Activated T-cell treated with anti-CD3 and anti-CD28 coated beads, Interleukin-2, amount 50 U/mL, for 24 hours (primary cell): ENCODE measurements at places on chromosomes 2 and 18.

- no peak for DNase-seq
Observed at GRCh38 chr18:295756-296490, 28.1 kb upstream of the THOC1 start.

GRCh38 chr2:9378433-9379390 is 44.6 kb downstream of the ITGB1BP1 start:
- DNase-seq = no peak

- DNase-seq = no peak
Observed at GRCh38 chr2:227117852-227118251, 46.2 kb downstream of the COL4A4 start.

DNA sequence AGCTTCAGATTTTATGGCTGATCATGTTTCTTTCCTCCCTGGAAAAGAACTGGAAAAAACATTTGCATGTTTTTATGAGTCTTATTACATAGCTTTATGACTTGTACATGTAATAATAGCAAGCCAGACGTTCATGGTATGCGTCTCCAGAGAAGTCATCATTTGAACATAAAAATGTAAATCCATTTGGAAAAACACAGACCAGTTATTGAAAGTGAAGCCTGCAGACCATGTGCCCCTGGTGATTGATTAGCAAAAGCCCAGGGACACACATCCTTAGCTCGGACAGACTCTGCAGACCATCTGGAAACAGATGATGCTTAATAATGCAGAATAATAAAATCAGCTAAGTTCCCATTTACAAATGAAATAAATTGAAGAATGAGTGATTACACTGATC is 283.1 kb downstream of the TDRD15 start:
- no peak for DNase-seq

GRCh38 chr2:46339676-46340459 is 42.7 kb downstream of the EPAS1 start:
- no peak for DNase-seq

DNA sequence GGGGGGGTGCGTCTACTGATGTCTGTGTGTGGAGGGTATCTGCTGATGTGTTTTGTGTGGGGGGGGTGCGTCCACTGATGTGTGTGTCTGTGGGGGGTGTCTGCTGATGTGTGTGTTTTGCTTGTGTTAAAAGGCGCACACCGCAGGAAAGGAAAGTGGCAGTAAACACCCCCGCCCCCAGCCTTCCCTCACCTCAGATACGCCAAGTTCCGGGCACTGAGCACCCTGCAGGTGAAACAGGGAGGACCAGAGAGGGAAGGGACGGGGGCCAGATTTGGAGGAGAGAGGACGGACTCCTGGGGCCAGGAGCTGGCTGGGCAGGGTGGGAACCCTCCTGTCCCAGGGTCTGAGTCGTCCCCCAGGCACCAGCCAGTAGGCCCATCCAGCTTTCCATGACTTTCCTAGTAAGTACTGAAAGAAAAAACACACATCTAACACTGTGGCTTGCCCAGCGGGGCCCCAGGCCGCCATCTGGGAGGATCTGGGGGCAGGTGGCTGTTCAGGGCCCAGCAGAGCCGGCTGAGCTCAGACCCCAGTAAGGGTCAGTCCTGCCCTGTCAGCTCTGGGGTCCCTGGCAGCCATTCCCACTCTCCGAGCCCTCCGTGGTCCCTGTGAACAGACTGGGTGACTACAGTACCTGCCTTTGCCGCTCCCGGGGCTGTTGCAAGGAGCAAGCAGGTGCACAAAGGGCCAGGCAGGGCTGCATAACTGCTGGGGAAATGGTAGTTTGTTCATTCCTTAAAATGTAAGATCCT is 126.9 kb downstream of the NFATC1 start:
- DNase-seq = peak; percentile 74

DNA sequence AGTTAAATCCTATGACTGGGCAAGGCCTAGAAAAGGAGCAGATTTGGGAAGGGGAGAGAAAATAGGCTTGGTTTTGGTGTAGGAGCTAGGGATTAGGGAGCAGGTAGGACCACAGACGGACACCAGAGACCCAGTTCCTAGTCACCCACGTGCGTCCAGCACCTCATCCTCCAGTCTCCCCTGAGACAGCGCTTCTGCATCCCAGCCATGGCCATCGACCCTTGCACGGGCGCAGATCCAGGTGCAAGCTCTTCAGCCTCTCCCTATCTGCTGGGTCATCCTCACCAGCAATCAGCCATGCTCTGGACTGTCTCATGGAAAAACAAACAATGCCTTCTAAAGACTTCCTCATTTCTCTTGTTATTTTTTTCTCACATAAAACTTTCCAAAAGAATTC is 246.8 kb upstream of the RAB6C start:
- no peak for DNase-seq

GRCh38 chr18:24993628-24994027 is 358.3 kb downstream of the ZNF521 start:
- no peak for DNase-seq

- no peak for DNase-seq
Observed at GRCh38 chr2:199804831-199805230, 46.2 kb downstream of the FTCDNL1 start.

- no peak for DNase-seq
Observed at GRCh38 chr2:68465081-68465916, 1.8 kb downstream of the FBXO48 start.

GRCh38 chr2:223936862-223937326 is 8.2 kb downstream of the WDFY1 start:
- no peak for DNase-seq

DNA sequence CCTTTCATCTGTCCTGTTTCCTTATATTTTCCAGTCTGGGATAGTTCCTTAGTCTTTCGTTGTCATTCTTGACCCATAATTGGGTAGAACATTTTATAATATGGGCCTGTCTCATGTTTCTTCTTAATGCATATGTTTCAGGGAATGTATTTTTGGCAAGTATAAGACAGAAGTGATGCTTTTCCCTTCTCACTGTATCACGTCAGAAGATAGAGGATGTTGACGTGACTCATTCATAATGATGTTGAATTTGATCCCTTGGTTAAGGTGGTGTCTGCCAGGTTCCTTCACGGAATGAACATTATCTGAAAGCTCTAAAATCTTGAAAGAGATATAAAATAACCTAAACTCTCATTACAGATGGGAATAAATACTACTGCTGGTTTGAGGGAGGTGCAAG is 18.8 kb downstream of the CDH7 start:
- DNase-seq = no peak

DNA sequence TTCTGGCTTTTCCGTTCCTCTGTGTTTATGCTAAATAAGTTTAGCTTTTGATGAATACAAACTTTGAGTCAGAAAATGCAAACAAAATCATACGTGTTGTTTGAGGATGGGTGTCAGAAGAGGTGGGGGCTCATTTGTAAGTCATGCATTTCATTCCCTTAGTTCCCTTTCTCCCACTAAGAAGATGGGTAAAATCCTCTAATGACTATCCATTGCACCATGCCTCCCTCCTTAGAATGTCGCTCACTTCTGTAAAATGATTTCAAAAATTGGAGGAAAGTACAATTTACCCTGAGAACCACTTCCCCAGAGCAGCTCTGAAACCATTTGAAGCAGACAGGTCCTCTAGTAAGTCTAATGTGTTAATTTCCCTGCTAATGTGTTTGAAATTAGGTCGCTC is 629.6 kb upstream of the VRK2 start:
- no peak for DNase-seq

GRCh38 chr2:41375901-41376300 is 671.9 kb upstream of the PKDCC start:
- no peak for DNase-seq

DNA sequence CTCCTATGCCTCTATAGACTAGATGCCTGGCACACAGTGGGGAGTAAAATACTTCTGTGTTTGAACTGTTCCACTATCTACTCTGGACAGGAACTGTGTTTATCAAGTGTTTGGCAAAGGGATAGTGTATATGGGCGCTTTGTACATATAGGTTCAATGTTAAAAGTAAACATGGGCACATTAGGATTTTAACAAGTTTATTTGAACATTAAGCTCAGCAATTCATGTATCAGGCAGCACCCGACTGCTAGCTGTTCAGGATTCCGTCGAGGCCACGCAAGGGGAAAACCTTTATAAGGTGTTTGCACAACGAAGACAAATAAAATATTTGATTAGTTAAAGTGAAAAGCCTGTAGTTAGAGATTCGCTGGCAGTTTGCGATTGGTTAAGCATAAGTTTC is 43.4 kb upstream of the ROCK2 start:
- no peak for DNase-seq

GRCh38 chr18:59801576-59801975 is 98.2 kb upstream of the PMAIP1 start:
- no peak for DNase-seq

GRCh38 chr2:129193961-129194360 is 785.5 kb upstream of the RAB6C start:
- no peak for DNase-seq

DNA sequence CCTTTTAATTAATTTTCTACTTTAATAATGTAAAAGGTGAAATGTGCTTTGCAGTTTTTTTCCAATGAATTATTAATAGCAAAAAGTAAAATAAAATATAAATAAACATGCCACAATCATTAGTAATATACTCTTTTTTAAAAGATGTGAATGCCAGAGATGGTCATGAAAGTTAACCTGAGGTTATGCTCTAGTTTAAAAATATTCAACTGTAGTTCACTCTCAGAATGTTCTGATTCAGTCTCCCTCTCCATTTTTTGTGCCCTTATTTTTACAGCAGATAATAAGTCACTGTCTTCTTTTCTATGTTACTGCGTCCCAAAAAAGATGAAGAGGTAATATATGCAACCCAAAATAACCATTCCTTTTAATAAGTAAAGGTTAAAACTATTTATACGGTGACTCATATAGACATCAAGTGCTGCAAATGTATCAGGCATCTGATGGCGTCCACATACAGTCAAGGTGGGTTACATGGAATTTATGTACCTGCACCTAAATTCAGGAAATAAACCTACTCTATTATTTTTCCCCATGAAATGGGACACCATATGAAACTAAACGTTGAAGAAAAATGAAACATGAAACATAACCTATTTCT is 153.6 kb upstream of the ZNF804A start:
- DNase-seq = no peak

DNA sequence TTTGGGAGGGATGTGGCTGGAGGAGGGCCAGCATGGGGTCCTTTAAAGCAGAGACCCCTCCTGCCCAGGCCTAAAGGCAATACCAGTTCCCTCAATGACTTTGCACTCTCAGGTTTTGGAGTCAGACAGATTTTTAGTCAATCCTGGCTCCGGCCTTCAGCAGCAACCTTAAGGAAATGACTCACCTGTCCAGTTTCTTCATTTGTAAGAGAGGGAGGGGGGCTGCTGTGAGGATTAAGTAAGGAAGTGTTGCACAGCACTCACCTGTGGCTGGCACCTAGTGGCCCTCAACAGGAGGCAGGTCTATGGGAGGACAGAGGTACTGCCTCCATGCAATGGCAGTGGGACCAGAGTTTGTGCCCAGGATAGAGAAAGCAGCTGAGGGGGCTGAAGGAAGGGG is 13.7 kb downstream of the CNGA3 start:
- no peak for DNase-seq

DNA sequence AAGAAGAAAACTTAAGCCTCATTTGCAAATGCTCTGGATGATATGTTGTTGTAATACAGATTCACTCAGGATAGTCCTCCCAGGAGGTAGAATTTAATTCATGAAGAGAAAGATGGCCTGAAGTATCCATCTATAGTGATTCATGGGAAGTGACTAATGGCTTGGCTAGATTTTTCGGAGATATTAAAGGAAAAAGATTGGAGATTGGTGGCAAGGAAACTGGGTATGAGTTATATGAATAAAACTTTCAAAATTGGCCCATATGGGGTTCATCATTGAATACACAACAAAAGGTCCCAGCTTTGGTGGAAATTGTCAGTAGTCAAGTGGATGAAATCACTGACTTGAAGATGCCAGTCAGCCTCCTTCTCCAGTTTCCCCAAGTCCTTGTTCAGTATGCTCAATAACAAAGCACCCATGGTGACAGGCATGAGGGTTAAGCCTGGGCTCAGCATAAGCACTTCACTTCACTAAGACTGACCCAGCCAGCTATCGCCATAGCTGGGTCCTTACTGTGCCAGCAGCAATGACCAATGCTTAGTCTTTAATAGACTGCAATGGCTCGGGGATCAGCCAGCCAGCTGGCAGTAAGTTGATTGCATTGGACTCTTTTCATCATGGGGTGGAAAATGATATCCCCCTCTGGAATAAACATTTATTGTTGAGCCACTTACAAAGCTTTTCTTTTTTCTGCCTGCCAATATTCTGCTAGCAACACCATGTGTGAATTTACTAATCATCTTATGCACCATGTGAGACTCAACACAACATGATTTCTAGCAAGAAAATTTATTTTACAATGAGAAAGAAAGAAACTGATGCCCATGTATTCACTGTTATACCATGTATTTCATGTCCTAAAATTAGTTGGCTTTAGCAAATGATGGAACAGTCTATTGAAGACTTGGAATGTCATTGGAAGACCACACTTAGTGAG is 176.6 kb upstream of the TACR1 start:
- DNase-seq = no peak

GRCh38 chr2:231411237-231411636 is 15.7 kb downstream of the B3GNT7 start:
- no peak for DNase-seq

GRCh38 chr2:110149330-110150220 is 34.0 kb upstream of the MALL start:
- DNase-seq = no peak

DNA sequence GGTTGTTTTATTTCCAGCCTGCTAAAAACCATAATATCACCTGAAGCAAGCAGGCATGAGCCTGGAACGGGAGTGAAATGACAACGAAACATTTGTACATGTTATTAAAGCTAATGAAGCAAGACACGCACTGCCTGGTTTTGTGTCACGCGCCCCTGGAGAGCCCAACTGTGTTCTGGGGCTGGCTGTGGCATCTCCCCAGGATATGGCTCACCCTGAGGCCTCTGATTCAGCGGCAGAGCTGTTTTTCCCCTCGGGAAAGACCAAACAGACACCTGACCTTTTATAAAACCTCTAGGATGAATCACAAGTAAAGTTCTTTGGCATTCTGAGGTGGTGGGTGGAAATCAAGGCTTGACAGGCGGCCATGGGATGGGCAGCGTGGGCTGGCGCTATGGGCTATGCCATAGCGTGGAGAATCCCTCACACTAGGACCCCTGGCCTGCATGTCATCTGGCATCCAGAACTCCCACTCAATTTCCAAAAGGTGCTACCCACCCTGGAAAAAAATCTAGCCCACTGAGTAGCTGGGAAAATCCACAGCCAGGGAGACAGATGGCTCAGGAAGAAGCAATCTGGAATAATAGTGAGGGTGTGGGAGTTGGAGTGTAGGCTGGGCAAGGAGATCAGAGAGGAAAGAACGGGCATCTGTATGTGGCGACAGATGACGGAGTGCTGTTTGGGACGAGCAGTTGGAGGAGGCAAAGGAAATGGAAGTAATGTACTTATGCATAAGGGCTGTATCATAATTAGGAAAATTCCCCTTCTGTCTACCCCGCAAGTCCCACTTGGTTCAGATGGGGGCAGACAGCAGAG is 262.0 kb downstream of the AFF3 start:
- no peak for DNase-seq

GRCh38 chr18:33578518-33579348 is 714 bp downstream of the ASXL3 start:
- no peak for DNase-seq
